ENCODE measurements at places on chromosomes 7 and 10.

DNA sequence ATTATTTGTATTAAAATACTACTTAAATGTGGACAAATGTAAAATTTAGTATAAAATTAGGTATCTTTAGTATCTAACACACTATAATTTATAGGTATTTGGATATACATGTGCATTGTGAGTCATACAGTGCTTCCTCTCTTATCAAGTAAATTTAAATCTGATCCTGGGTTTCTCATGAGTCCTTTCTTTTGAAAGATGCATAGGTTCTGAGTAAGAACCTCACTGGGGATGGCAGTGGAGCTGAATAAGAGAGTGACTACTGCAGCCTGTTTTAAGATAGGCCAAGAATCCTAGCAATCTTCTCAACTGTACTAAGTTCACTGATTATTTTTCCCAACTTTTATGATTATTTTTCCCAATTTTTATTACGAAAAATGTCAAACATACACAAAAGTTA is 16.2 kb downstream of the CEP55 start:
- DNase-seq, result no peak

- DNase-seq, result no peak
Observed at GRCh38 chr7:45718464-45719330, 144.5 kb downstream of the ADCY1 start.

GRCh38 chr10:3141351-3142005 is 31.1 kb downstream of the PITRM1 start:
- DNase-seq, result no peak

GRCh38 chr7:80699045-80699638 is 60.7 kb downstream of the CD36 start:
- DNase-seq, result no peak

- DNase-seq, result no peak
Observed at GRCh38 chr7:491958-492713, 27.5 kb downstream of the PDGFA start.
